ENCODE measurements at places on chromosomes 6 and 20. TPM values are rescaled to one million over a fixed set of nuclear protein-coding genes. Genes with fewer than 3 reads are reported as not detected.

- peak overlapping the region; percentile 71 for H3K27ac ChIP-seq
- no peaks in the 10 kb centered on the region for H3K4me1 ChIP-seq
- H3K36me3 ChIP-seq = peaks cover 6% of the 10 kb centered on the region
These were observed 11.6 kb upstream of the MAK start for GRCh38 chr6:10849901-10850300.

The UBR2 gene
- total RNA-seq = 32.3 TPM

- no peaks in the 10 kb centered on the region for H3K27me3 ChIP-seq
- no peaks in the 10 kb centered on the region for H3K36me3 ChIP-seq
- no peak for DNase-seq
- no peak overlapping the region for H3K27ac ChIP-seq
- H3K4me1 ChIP-seq = peaks cover 40% of the 10 kb centered on the region
- H3K4me3 ChIP-seq = no peak overlapping the region
These were observed 160.9 kb upstream of the SPTLC3 start for GRCh38 chr20:12847872-12848271.

The ENPP1 gene
- total RNA-seq = 2.7 TPM

GRCh38 chr6:7112741-7113313, 5.1 kb downstream of the RREB1 start:
- H3K4me1 ChIP-seq = peaks cover 46% of the 10 kb centered on the region
- no peak for DNase-seq
- H3K27ac ChIP-seq = no peak overlapping the region

GRCh38 chr6:24274441-24275083, 83.3 kb downstream of the DCDC2 start:
- no peak overlapping the region for H3K4me3 ChIP-seq
- DNase-seq = no peak
- no peaks in the 10 kb centered on the region for H3K27me3 ChIP-seq
- H3K36me3 ChIP-seq = peaks cover 2% of the 10 kb centered on the region

GRCh38 chr6:116371120-116371917, 572 bp downstream of the DSE start:
- peak; percentile 58 for DNase-seq
- peaks cover 14% of the 10 kb centered on the region for H3K27me3 ChIP-seq
- peaks cover 5% of the 10 kb centered on the region for H3K4me1 ChIP-seq
- H3K36me3 ChIP-seq = no peaks in the 10 kb centered on the region
- H3K27ac ChIP-seq = peak overlapping the region; percentile 92

DNA sequence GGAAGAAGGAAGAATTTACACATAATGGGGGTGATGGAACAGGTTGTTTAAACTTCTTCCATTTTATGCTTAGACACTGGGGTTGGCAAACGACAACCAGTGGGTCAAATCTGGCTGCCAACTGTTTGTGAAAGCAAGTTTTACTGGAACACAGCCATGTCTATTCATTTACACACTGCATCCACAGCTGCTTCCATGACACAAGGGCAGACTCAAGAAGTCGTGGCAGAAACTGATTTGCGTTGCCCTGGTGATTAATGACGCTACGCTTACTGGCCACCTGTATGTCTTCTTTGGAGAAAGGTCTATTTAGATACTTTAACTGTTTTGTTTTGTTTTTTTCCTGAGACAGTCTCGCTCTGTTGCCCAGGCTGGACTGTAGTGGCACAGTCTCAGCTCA, 19.0 kb downstream of the CTCFL start:
- H3K27ac ChIP-seq = no peak overlapping the region
- no peaks in the 10 kb centered on the region for H3K4me1 ChIP-seq
- H3K4me3 ChIP-seq = no peak overlapping the region
- peaks cover 35% of the 10 kb centered on the region for H3K27me3 ChIP-seq
- H3K36me3 ChIP-seq = no peaks in the 10 kb centered on the region

DNA sequence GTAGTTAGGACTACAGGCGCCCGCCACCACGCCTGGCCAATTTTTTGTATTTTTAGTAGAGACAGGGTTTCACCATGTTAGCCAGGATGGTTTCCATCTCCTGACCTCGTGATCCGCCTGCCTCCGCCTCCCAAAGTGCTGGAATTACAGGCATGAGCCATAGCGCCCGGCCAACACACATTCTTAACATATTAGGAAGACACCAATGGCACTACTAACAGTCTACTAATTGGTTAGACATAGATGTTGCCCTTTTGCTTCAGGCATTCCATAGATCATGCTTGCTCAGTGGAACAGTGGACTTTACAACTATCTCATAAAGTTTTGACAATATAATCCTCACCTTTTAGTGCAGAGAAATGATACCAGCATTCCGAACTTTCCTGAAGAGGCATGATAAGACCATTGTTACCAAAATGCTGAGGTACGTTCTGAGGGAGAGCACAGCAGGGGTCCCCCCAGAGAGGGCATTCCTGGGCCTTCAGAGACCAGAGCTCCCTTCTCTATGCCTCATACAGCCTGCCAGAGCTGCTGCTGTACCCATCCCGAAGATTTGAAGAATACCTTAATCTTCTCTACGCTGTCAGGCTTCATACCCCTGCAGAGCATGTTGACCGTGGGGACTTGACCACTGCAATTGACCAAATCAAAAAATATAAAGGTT, 89.4 kb downstream of the ECT2L start:
- H3K27ac ChIP-seq = no peak overlapping the region
- H3K4me1 ChIP-seq = no peaks in the 10 kb centered on the region
- no peak for DNase-seq

DNA sequence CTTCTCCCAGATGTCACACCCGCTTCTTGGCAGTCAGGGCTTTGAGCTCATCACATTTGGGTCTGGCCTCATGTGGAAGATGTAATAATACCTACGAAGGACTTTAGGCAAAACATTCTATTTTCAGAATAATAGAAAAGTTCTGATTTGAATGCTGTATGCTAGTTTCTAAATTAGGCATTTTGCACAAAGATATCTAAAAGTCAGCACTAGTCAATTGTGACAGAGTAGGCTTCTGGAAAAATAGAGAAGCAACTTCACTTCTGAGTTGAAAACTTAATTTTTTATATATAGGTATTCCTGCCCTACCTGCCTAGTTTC, 38.3 kb upstream of the CD2AP start:
- peaks cover 8% of the 10 kb centered on the region for H3K4me1 ChIP-seq
- DNase-seq = no peak
- peaks cover 2% of the 10 kb centered on the region for H3K36me3 ChIP-seq

- H3K4me1 ChIP-seq = peaks cover 3% of the 10 kb centered on the region
- H3K27me3 ChIP-seq = no peaks in the 10 kb centered on the region
- H3K27ac ChIP-seq = no peak overlapping the region
- no peak overlapping the region for H3K4me3 ChIP-seq
- H3K36me3 ChIP-seq = peaks cover 3% of the 10 kb centered on the region
These were observed 20.0 kb upstream of the GSTA3 start for GRCh38 chr6:52929321-52930164.

GRCh38 chr20:56843386-56843785, 214.3 kb downstream of the TFAP2C start:
- no peak overlapping the region for H3K27ac ChIP-seq
- DNase-seq = no peak
- H3K4me3 ChIP-seq = no peak overlapping the region
- H3K27me3 ChIP-seq = peaks cover 32% of the 10 kb centered on the region
- no peaks in the 10 kb centered on the region for H3K4me1 ChIP-seq
- no peaks in the 10 kb centered on the region for H3K36me3 ChIP-seq

The KCNQ5 gene
- 1.0 TPM for total RNA-seq

The MYB gene
- 5.6 TPM for total RNA-seq

DNA sequence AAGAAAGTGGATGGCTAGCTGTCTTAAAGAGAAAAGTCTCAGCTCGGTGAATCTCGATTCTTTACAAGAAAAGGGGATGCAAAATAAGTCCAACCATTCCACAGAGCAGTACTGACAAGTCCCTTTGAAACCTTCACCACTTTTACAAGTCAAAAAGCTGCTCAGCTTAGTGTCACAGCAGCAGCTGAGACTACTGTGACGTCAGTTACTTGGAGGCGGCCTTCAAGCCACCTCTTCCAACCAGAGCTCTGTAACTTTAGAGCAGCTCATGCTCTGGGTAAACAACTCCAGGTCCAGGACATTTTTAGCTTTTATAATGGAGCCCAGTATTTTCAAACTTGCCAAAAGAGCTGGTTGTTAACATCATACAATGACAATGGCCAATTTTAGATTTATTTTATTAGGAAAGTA, at the start of gene KIAA0408:
Gene KIAA0408 (minus strand): TSS at position 159 of the 411 bp plus-strand sequence. CDS start 5,408 bp downstream, outside the sequence.
- H3K4me3 ChIP-seq = no peak within 1 kb of the TSS
- DNase-seq = no peak
- H3K36me3 ChIP-seq = no peaks in the 10 kb centered on the region
- peaks cover 16% of the 10 kb centered on the region for H3K4me1 ChIP-seq
- H3K27ac ChIP-seq = peak within 1 kb of the TSS; percentile 38

GRCh38 chr6:43993881-43994523, 133.2 kb downstream of the MRPL14 start:
- no peak overlapping the region for H3K4me3 ChIP-seq
- H3K27me3 ChIP-seq = no peaks in the 10 kb centered on the region
- peaks cover 20% of the 10 kb centered on the region for H3K4me1 ChIP-seq
- H3K36me3 ChIP-seq = peaks cover 3% of the 10 kb centered on the region

The PTCRA gene
- total RNA-seq = not detected

- no peak for DNase-seq
- no peak overlapping the region for H3K4me3 ChIP-seq
- H3K27me3 ChIP-seq = no peaks in the 10 kb centered on the region
- peaks cover 31% of the 10 kb centered on the region for H3K36me3 ChIP-seq
These were observed 33.8 kb downstream of the TBC1D7 start for GRCh38 chr6:13294499-13295069.

DNA sequence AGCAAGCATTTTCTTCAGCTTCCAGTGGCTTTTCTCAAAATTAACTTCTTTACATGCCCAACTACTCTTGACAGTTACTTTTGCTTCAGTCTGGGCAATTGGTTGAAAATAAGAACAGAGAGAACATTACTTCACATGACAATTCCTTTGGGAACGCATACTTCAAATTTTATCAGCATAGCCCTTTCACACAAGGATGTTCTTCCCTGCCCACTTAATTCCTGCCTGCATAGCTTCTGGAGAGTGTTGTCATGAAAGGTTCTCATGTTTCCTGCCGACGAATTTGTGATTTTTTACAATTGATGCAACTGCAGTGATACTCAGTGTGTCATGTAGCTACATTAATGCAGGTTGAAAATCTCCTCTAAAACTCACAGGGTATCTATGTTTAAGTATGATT, 22.0 kb upstream of the SNRNP48 start:
- H3K27ac ChIP-seq = peak overlapping the region; percentile 75
- H3K4me3 ChIP-seq = no peak overlapping the region
- H3K36me3 ChIP-seq = peaks cover 66% of the 10 kb centered on the region
- DNase-seq = no peak

The BPIFB2 gene
- total RNA-seq = not detected

DNA sequence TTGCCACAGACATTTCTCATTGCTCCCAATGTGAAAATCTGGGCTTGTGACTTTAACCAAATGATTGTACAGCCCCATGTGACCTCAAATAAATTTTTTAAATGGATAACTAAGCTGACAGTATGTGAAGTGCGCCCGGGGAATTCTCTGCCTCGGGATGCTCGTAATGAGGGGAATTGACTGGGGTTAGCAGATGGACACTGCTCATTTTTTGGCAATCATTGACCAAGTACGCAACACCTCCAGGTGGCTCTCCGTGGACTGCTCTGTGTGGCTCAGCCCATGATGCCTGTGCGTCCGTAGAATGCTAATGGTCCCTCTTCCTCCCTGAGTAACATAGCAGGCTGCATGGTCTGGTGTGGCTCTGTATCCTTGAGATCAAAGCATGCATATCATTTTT, 42.4 kb downstream of the FARS2 start:
- H3K36me3 ChIP-seq = no peaks in the 10 kb centered on the region
- H3K27ac ChIP-seq = peak overlapping the region; percentile 29
- DNase-seq = no peak
- peaks cover 44% of the 10 kb centered on the region for H3K27me3 ChIP-seq
- H3K4me3 ChIP-seq = no peak overlapping the region

The SLC22A2 gene
- total RNA-seq = not detected

- no peak overlapping the region for H3K27ac ChIP-seq
- no peaks in the 10 kb centered on the region for H3K27me3 ChIP-seq
- H3K36me3 ChIP-seq = no peaks in the 10 kb centered on the region
These were observed 233.1 kb downstream of the BCAS1 start for GRCh38 chr20:53837126-53837826.

All from progenitor cell of endocrine pancreas (in vitro differentiated cells).